Activated effector memory CD4-positive, alpha-beta T cell treated with Interleukin-2 at 50 U/mL for 16 hours (primary cell): ENCODE measurements at places on chromosomes 6 and 20.

DNA sequence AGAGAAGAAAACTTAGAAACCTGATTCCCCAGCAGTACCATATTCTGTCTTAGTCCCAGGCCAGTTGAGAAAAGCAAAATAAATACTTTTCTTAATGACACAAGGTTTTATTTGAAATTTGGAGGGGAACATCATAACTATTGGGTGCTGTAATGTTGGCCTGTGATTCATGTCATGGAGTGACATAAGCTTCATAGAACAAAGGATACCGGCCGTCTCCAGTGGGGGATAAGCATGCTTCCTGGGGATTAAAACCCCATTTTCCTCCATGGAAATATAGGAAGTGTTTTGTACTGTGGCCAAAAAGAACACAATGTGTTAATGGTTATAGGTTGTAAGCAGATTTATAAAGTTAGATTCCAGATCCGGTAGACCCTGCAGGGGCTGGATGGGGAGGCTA is 18.0 kb downstream of the MTHFD1L start:
- DNase-seq, result no peak

DNA sequence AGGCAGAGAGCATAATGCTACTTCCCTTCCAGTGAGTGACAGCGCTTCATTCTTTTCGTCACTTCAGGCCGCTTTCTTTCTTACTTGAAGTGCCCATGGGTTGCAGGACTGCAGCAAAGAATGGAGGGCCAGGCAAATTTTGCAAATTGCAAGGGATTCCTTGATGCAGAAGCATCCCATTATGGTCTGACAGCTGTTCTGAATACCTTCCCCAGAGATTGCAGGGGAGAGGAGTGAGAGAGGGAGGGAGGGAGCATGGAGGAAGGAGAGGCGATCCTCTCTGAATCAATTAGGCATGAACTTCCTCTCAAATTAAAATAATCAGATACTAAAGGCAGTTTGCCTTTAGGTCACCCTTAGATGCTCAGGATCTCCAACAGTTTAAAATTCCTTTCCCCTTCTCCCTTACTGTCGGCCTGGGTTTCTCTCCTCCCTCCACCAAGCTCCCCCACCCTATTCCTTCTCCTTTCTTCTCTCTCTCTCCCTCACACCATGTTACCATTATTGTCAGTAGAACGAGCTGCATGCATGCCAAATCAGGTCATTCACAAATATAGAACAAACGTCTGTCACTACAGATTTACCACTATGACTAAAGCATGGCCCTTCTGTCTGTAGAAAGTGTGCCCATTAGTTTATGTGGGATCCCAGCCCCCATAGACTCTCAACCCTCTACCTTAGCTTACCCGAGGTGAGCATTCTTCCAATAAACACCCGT is 289.2 kb downstream of the CD83 start:
- no peak for DNase-seq

DNA sequence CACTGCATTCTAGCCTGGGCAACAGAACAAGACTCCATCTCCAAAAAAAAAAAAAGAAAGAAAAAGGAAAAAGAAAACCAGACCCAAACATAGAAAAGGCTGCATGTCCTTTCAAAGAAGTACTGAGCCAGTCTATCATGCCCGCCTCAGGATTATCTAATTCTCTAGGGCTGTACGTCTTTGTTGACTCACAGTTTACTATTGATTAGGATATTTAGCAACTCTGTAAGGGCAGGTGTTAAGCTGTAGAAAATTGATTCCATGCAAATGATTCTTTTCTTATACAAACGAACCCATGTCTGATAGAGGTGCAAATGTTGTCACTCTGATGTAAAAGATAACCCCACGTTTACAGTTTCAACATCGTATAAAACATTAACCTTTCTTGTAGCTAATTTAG is 209.0 kb downstream of the TTLL2 start:
- DNase-seq, result no peak

DNA sequence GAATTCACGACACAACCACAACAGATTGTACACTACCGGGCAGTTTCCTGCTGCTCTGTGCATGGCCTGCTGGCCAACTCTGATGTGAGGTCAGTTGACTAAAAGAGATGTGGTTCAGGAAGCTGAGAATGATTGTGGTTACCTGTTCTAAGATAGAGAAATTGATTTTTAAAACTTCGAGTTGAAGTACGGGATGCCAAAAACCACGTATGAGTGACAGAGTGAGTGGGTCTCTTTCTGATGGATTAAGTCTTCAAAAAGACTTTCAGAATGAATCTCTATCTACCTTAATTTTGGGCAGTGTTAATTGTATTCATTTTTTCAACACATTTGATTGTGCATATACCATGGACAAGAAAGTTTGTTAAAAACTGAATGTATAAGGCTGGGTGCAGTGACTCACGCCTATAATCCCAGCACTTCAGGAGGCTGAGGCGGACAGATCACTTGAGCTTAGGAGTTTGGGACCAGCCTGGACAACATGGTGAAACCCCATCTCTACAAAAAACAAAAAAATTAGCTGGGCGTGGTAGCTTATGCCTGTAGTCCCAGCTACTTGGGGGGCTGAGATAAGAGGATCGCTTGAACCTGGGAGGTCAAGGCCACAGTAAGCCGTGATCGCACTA is 121.2 kb downstream of the SGK1 start:
- DNase-seq, result no peak

DNA sequence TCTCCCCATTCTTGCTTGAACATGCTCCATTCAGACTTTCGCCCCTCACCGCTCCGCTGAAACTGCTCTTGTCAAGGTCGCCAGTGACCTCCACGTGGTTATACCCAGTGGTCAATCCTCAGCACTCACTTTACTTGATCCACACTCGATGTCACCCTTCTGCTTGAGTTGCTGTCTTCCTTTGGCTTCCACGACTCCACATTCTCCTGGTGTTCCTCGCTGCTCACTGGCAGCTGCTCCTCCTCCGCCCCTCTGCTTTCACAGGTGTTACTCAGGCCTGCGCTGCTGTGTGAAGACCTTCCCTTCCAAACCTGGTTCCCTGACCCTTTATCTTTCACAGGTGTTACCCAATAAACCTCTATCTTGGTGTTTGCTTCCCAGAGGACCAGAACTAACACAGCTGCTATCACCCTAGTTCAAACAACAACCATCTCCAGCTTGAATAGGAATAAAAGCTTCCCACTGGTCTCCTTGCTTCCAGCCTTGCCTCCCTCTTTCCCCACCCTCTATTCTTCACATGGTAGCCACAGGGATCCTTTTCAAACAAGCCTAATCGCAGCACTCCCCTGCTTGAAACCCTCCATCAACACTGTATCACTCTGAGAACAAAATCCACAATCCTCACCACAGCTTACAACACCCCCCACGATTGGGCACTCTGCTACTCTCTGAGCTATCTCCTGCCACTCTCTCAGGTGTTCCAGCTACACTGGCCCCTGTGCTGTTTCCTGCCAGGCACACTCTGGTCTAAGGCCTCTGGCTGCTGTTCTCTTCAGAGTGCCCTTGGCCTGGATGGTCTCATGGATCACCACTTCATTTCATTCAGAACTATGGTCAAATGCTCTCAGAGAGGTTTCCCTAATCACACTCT is 10.7 kb downstream of the PPIL1 start:
- no peak for DNase-seq

GRCh38 chr6:47434372-47435253 is 43.0 kb upstream of the CD2AP start:
- no peak for DNase-seq

- DNase-seq, result no peak
Measured at GRCh38 chr6:17966451-17966850, 21.0 kb downstream of the KIF13A start.

DNA sequence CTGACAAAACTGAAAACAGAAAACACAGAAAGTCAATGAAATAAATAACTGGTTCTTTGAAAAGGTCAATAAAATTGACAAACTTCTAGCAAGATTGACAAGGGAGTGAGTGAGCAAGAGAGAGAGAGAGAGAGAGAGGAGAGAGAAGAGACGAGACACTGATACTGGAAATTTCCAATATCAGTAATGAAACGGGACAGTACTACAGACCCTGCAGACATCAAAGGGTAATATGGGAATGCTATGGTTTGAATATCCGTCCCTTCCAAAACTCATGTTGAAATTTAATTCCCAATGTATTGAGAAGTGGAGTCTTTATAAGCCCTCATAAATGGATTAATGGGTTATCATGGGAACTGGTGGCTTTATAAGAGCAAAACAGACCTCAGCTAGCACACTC is 3.8 kb downstream of the TTI1 start:
- no peak for DNase-seq

GRCh38 chr6:130625825-130626527 is 201.2 kb upstream of the SMLR1 start:
- no peak for DNase-seq

DNA sequence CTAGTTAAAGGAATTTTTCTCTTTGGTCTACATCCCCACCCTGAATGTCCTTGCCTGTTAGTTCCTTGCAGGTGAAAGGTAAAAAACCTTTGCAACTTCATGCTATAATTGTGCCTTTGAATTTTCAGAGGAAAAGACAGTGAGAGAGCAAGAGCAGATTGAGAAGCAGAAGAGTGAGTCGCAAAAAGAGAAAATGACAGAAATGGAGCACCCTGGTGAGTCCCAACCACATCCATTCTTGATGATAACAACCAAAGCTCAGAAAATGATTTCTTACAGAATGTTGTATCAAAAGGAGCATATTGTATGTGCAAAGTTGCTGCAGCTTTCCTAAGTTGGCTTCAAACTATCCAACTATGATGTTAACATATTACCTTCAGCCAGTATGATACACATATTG is 165.2 kb upstream of the CENPW start:
- no peak for DNase-seq

- DNase-seq, result no peak
Measured at GRCh38 chr6:169391473-169392071, 137.9 kb upstream of the THBS2 start.

- no peak for DNase-seq
Measured at GRCh38 chr6:99362678-99363268, 13.3 kb upstream of the FAXC start.

- DNase-seq, result no peak
Measured at GRCh38 chr6:12348530-12349511, 58.7 kb downstream of the EDN1 start.

GRCh38 chr6:137787016-137787415 is 80.0 kb upstream of the TNFAIP3 start:
- DNase-seq, result no peak

- no peak for DNase-seq
Measured at GRCh38 chr6:137625808-137626207, 131.6 kb upstream of the OLIG3 start.

- peak; percentile 15 for DNase-seq
Measured at GRCh38 chr6:160013987-160014868, 45.3 kb downstream of the IGF2R start.

- DNase-seq, result no peak
Measured at GRCh38 chr6:118719351-118720124, 68.1 kb upstream of the CEP85L start.

DNA sequence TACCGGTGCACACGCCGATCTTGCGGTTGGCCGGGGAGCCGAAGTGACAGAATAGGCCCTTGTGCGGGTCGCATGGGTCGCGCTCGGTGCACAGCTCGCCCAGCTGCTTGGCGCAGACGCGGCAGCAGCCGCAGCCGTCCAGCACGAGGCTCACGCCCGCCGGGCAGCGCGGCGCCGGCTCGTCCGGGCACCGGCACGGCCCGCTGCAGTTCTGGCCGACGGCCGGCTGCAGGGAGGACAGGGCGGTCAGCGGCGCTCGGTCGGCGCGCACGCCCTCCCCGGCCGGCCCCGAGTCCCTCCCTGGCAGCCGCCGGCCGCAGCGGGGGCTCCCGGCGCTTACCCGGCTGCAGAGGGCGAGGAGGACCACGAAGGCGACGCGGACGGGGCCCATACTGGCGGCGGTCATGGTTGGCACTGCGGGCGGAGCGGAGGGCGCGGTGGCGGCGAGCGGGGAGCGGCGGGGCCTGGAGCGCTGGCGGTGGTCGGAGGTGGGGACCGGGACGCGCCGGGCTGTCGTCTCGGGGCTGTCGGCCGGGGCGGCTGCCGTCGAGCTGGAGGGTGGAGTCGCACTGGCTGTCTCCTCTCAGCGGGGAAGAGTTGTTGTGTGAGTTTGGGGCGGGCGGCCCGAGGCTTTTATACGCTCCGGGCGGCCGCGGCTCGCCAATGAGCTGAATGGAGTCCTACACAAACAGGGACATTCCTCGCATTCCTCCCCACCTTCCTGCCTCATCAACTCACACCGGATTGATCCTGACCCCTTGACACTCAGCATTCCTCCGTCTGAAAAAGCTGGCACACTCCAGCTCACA is at the start of gene CCN2:
Gene CCN2, minus strand, starts transcription at position 606 of the 809 bp plus-strand sequence. Its CDS starts 200 bp downstream, at position 406.
- no peak for DNase-seq

- DNase-seq, result no peak
Measured at GRCh38 chr6:4606821-4607704, 169.1 kb upstream of the CDYL start.

DNA sequence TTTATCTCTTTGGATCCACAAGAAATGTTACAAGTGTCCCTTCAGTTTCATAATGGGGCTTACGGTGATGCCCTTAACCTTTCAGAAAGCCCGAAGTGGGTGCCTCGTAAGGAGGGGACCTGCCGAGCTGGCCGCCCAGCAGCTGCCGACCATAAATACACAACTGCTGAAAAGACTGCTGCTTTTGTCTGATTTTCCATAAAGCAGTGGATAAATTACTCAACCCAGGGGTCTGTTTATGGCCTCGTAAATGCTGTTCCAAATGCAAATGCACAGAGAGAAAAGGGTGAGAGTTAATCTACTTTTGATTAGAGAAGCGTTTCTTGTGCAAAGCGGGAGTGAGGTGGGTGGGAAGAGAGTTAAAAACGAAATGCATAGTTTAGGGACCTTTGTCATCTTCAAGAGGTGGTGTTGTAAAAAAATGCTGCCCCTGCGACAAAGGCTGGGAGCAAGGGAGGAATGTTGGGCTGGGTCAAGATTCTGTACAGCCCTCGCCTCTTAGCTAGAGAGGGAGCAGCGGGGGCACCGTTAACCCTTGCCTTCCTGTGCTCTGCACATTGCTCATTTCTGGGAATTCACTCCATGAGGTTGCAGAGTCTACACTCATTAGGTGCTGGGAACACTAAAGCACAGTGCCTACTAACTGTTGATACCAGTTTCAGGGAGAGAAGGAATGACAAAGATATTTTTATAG is 112.0 kb upstream of the MTHFD1L start:
- no peak for DNase-seq

DNA sequence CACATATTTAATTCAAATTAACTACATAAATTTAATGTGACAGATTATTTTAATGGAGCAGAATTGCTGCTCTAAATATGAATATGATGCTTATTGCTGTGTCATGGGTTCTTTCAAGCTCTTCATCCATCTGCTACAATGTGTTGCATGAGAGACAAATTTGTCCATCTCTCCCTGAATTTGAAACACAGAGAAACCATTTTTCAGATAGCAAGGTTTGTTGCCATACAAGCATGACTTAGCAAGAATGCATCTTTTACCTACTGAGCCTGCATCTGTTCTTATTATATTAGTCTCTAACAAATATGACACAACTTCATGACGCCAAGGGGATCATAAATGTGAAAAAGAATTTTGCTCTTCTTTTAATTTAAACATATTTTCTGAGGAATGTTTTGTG is 8.0 kb upstream of the UTRN start:
- DNase-seq, result no peak

DNA sequence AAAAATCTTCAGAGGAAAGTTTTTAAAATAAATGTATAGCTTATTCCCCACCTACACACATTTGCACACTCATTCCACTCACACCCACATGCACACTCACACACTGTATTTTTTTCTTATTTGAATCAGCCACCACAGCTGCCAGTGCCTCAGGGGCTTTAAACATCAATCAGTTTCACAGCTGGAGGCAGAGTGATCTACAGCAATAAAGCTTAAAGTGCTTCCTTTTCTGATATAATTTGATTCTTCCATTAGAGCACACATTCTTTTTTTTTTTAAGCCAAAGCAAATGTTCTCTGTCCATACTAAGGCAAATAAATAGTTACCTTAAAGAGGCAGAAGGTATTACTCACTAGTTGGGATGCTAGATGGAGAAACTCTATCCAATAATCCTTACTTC is 498.8 kb upstream of the POU3F2 start:
- no peak for DNase-seq
